ENCODE measurements at places on chromosomes 7 and 10.

GRCh38 chr7:138556771-138557484, 96.9 kb downstream of the TRIM24 start:
- no peak for DNase-seq

- peak; percentile 61 for DNase-seq
Measured at GRCh38 chr10:10798102-10798863, 219.4 kb upstream of the CELF2 start.

GRCh38 chr7:96992192-96993005, 13.0 kb upstream of the DLX6 start:
- DNase-seq, result no peak

DNA sequence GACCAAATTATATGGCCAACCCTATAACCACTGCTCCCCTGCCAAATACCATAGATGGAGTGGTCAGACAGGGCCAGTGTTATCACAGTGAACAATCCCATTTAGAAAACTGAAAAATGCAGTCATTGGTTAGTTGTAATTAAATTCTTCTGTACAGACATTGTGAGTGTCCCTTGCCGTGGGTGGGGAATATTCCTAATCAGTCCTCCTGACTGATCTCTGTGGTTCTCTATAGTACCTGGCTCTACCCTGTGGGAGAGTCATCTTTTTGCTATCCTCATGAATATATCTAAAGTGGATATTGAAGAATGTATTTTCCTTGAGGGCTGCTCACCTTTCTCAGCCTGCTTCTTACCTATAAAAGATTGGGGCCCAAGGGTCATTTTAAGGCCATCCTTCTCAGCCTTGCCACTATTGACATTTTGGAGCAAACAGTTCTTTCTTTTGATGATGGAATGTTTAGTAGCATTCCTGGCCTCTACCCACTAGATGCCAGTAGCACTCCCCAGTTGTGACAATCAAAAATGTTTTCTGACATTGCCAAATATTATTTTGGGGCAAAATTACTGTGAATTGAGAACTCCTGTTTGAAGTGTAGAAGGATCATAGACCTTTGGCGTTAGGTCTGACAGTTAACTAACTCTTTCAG, 110.2 kb downstream of the MAPK8 start:
- no peak for DNase-seq

- no peak for DNase-seq
Measured at GRCh38 chr7:75758491-75758890, 13.5 kb downstream of the CCL26 start.

- no peak for DNase-seq
Measured at GRCh38 chr7:82745117-82745516, 301.5 kb upstream of the CACNA2D1 start.

DNA sequence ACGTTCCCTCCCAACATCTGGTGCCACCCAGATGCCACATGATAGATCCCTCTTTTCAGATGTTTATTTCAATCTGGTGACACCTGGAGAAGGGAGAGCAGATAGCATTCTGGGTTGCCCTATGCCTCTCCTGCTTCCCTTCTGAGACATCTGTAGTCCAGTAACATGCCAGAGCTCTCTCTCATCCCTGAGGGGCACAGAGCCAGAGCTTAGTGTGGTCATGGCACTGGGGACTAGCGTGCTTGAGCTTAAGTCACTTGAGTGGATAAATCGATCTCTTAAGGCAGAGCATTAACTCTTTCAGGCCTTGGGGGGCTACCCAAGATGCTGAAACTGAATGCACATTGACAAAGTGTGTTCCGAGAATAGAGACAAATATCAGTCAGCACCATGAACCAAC, 47.9 kb downstream of the WNT2 start:
- DNase-seq, result no peak

DNA sequence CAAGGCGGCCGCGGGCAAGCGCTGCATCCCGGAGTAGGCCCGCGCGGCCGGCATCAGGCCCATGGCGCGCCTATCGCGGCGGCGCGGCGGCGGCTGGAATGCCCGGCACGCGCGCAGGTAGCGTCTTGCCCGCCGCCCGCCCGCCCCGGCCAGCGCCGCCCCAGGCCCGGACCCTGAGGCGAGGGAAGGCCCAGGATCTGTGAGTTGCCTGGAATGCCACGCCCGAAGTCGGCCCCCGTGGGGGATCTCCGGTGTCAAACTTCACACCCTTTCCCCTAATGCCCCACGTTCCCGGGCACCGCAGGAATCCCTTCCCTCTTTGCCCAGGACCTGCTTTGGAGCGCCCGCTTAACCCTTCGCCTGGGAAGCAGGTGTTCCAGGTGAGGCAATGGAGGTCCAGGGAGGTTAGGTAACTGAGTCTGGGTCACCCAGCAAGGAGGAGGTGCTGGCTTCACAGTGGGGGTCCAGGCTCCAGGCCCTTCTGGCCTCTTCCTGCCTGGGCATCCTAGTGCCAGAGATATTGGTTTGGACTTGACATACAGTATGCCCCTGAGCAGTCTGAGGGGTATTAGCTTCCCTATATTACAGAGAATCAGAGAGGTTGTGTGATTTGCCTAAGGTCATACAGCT, 138.1 kb downstream of the ARHGAP22 start:
- DNase-seq, result no peak
